ENCODE measurements at places on chromosomes 5 and 9.
A peak's percentile ranks its signal among the peaks of the same experiment; 100 is the strongest.

DNA sequence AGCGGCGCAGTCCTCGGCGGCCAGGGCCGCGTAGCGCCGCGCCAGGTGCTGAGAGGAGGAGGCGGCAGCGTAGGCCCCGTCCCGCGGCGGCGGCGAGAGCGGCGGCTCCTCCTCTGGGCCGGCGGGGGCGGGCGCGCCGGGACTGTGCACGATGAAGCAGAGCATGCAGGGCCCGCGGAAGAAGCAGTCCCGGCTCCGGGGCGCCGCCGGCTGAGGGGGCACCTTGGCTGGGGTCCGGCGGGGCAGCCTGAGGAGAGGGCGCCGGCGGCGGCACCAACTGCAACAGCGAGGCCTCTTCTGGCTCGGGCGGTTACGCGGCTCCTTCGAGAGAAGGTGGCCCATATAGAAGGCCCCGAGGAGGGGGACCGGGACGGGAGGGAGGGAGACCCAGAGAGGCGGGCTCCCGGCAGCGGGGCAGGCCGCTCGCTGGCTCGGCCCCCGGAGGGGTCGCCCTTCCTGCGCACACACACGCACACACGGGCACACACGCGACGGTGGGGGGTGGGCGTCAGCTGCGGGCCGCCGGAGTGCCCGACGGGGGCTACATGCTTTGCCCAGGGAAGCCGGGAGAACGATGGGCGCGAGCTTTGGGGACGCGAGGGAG is 446 bp downstream of the FBXL17 start:
- peak; percentile 71 for DNase-seq

DNA sequence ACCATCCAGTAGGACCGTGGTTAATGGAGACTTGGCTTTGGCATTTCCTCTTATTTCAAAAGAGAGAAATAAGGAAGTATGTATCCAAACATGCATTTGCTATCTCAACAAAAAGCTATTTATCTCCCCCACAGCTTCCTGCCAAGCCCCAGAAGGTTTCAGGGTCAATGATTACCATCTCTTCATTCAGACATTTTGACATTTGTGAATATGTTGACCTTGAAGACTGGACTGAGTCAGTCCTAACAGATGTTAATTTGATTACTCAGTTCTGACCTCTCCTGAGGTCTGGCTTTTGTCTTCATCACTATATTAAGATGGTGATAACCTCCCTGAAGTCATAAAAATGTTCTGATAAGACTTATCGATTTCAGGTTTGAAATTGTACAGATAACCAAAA is 479.4 kb downstream of the AGTPBP1 start:
- DNase-seq, result no peak

DNA sequence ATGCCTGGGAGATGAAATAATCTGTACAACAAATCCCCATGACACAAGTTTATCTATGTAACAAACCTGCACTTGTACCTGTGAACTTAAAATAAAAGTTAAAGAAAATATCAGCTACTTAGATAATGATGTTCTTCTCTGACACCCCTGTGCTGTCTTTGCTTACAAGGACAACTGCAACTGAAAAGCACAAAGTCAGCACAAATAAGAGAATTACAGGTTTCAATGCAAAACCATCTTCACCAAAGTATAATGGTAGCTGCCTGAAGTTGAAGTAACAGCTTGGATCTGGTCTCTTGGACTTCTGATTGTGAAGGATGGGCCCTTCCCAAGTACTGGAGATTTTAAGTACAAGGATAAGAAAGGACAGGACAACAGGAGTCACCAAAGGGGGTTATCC is 45.6 kb upstream of the PPP2R2B start:
- no peak for DNase-seq

DNA sequence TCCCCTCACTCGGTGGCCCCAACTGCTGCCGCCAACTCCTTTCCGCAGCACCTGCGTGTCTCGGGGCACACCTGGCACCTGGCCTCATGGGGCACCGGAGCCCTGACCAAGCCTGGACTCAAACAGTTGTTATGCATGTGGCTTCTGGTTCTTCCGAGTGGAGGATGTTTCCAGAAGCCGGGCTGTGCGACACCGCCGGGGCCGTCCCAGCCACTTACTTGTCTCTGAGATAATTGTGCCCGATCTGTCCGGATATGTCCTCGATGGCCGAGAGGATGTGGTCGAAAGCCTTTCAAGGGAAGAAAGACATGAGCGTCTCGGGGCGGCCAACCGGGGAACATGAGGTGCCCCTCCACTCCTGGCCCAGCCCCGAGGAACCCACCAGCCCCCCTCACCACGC is 38.4 kb downstream of the EXOC3 start:
- DNase-seq, result no peak

- DNase-seq, result no peak
Observed at GRCh38 chr5:56632199-56632598, 183.2 kb upstream of the MAP3K1 start.

GRCh38 chr9:1005043-1005667 is 28.7 kb downstream of the DMRT3 start:
- DNase-seq, result peak; percentile 58

- DNase-seq, result no peak
Observed at GRCh38 chr9:24846248-24846912, 300.7 kb upstream of the IZUMO3 start.

- no peak for DNase-seq
Observed at GRCh38 chr9:109699019-109699418, 81.0 kb upstream of the PALM2AKAP2 start.

- no peak for DNase-seq
Observed at GRCh38 chr9:90423661-90424193, 218.9 kb downstream of the DIRAS2 start.

GRCh38 chr5:156128026-156128425 is 198.9 kb upstream of the SGCD start:
- no peak for DNase-seq

DNA sequence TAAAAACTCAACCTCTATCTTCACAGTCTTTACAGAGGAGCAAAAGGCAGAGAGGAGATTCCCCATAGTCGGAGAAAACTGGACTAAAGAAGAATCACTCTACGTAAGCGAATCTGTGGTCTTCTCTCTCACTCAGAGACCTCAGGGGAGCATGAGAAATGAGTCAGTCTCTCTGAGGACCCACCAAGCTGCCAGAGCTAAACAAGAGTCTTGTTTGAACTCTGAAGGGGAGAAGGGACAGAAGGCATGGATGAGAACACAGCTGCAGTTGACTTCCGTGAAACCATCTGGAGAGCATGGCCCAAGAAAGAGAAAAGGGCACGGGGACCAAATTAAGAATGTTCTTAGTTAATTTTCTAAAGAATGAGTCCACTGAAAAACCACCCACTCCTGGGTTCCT is 12.8 kb upstream of the MAN2A1 start:
- DNase-seq, result no peak

DNA sequence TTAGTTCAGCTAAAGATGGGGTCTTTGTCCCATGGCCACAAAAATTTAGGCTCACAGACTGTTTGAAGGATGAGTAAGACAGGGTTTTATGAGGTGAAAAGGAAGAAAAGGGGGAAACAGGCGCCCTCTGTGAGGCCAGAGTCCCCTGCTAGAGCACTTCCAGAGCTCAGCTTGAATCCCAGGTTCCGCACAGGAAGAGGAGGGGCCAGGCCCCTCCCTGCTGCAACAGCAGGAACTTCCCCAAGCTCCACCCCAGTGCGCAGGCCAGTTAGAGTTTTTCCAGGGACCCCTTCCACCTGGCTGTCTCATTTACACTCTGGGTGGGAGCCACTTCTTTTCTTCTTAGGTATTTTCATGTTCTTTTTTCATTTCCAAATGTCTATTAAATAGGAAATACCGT is 480.8 kb downstream of the PSAT1 start:
- no peak for DNase-seq

- no peak for DNase-seq
Observed at GRCh38 chr5:82861701-82862100, 215.5 kb downstream of the TMEM167A start.

DNA sequence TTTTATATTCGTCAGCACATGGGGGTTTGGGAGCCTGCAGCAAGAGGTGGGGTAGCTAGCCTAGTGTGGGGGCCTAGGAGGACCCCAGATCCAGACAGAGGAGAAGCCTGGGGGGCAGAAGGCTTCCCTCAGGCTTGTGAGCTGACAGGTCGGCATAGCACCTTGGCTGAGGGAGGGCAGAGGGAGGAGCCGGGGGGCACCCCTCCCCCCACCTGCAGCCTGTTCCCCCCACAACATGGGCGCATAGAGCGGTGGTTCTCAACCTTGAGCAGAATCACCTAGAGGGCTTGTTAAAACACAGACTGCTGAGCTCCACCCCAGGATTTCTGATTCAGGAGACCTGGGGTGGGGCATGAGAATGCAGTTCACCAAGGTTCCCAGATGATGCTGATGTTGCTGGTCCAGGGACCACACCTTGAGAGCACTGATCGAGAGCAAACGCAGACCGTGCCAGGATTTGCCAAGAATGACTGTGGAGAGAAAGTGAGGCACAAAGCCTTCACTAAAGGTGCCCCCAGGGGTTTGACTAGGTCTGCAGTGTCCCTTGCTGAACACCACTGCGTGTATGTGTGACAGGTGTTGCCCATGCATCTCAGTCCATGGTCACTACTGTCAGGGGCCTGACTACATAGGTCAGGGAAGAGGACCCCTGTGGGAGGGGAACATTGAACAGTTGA is 163.3 kb downstream of the MACROH2A1 start:
- DNase-seq, result no peak

DNA sequence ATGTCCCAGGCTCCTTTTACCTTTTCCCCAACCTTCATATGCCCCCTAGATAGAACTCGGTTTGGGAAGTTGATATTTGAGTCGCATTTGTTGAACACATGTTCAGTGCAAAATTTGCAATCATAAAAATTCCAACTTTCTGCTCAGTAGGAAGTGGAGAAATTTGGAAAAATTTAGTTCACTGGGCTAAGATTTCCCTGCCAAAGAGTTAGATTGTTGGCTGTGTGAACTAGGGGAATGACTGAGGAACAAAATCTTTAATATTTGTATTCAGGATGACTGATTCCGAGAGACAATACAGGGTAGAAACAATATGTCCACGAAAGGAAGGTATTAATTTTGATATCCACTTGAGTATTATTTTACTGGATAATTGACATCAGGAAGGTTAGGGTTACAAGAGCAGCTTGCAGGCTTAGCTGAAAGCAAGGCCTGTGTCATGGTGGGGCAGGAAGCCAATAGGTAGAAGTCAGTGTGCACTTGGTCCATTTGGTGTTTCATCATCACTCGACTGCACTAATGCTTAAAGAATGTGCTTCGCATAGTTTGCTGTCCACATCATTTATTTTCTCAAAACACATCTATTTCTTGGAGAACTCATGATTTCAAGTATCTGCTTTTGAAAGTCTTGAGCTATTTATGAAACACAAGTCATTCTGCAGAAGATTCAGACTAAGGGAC is 59.4 kb upstream of the GNA14 start:
- DNase-seq, result no peak

- peak; percentile 15 for DNase-seq
Observed at GRCh38 chr5:91556-92263, at the start of gene PLEKHG4B. Gene PLEKHG4B (plus strand): TSS chr5:92168. CDS start chr5:92232, 64 bp downstream.

DNA sequence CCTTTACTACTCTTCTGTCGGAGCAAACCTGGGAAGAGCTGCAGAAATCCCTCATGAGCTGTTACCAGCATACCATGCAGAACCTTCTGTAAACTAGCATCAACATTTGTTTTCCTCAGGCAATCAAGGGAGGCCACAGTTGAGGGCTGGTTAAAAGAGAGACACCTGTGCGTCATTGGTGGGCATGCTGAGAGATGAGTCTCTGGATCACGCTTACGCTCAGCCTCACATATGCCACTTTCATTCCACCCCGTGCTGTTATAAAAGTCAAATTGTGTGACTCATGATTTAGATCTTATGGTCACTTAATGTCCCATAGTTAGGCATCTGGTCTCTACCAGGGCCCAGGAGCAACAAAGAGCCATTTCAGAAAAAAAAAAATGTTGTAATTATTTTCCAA is 18.1 kb upstream of the ICE1 start:
- DNase-seq, result no peak

DNA sequence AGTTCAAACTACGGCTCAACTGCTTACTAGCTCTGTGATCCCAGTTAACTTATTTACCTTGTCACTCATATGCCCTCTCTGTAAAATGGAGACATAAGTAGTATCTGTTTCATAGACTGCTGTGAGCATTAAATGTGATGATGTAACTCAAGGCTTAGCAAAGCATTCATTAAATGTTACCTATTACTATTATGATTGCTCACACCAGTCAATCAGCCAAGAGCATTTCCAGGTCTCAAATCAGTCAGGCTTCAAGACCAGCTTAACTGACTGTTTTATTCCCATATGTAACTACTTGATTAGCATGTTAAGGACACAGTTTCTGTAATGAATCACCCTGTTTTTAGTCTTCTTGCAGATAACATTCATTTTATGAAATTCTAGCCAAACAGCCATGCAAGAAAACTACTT is 413.3 kb downstream of the MLLT3 start:
- DNase-seq, result no peak

- no peak for DNase-seq
Observed at GRCh38 chr5:31485376-31486207, 46.3 kb downstream of the DROSHA start.

GRCh38 chr5:97096846-97097245 is 45.6 kb downstream of the LIX1 start:
- no peak for DNase-seq

- peak; percentile 69 for DNase-seq
Observed at GRCh38 chr5:38540314-38540713, 16.1 kb downstream of the LIFR start.

GRCh38 chr5:77250021-77250420 is 39.5 kb downstream of the PDE8B start:
- DNase-seq, result no peak

- DNase-seq, result no peak
Observed at GRCh38 chr9:85344901-85345300, 396.9 kb downstream of the AGTPBP1 start.

GRCh38 chr5:74194196-74194595 is 446.3 kb downstream of the ENC1 start:
- no peak for DNase-seq

DNA sequence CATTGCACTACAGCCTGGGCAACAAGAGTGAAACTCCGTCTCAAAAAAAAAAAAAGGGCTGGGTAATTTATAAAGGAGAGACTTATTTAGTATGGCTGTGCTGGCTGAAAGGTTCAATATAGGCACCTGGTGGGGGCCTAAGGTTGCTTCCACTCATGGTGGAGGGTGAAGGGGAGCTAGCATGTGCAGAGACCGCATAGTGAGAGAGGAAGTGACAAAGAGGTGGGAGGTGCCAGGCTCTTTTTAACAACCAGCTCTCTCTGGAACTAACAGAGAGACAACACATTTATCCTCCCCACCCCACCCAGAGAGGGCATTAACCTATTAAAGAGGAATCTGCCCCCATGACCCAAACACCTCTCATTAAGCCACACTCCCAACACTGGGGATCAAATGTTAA is 28.9 kb upstream of the SERINC5 start:
- DNase-seq, result no peak

- DNase-seq, result no peak
Observed at GRCh38 chr5:114296191-114296590, 65.7 kb upstream of the KCNN2 start.

GRCh38 chr9:81656004-81656403 is 33.3 kb downstream of the TLE1 start:
- no peak for DNase-seq

GRCh38 chr5:147732291-147732883 is 50.1 kb downstream of the JAKMIP2 start:
- no peak for DNase-seq

- no peak for DNase-seq
Observed at GRCh38 chr5:112254303-112254702, 164.8 kb downstream of the EPB41L4A start.
